ENCODE measurements at places on chromosomes 6 and 20. TPM values are rescaled to one million over a fixed set of nuclear protein-coding genes. Genes with fewer than 3 reads are reported as not detected.

Gene PABPC1L
- 75.0 TPM for total RNA-seq

Gene ARFRP1
- total RNA-seq: 41.0 TPM

Gene NFKBIL1
- 25.7 TPM for total RNA-seq

Gene ZC3H12D
- total RNA-seq: 0.14 TPM

Gene CPXM1
- total RNA-seq: 200 TPM

Gene TRIM31
- total RNA-seq: not detected

Gene SAPCD1
- 25.1 TPM for total RNA-seq

Gene NKX2-2
- total RNA-seq: not detected

Gene CCM2L
- total RNA-seq: 0.14 TPM

Gene CDK5RAP1
- 56.3 TPM for total RNA-seq

DNA sequence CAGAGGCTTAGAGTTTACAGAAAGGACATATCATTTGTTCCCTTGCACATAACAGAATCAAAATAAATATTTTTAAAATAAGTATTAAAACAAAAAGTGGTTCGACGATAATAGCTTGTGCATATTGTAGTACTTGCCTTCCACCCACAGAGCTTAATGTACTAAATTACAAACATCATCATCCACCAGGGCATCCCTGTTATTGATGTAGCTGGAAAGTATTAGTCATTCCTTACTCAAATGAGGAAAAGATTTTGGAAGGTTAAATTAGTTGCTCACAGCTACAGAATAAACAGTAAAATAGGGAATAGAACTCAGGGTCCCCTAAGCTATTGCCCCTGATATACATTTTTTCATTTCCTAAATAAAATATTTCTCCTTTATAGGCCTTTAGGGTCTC, 150.3 kb downstream of the PTPRK start:
- DNase-seq: no peak

GRCh38 chr6:108363889-108364313, 69.0 kb downstream of the AFG1L start:
- no peak for DNase-seq

DNA sequence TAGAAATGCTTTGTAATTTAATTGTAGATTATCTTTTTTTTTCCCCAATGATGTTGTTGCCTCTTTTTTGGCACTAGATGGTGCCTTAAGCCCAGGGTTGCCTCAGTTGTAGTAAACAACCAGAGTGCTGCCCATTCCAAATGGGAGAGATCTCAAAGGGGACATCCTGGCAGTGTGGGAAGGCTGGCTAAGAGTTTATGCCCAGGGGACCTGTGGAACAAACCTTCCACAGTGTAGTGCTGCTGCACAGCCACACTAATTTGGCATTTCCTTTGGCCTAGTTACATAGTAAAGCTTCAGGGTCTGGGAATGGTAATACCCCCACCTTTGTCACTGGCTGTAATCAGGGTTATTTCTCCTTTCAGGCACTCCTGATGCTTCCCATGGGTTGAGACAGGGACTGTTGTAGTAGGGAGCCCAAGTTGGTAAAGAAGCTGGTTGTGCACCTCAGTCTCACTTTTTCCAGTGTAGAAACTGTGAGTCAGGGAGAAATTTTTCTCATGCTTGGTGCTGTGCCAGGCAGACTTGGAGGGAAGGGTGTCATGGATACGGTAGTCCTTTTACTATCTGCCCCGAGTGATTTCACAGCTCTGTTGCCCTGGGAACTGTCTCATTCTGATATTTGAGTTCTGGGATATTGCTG, 177.8 kb upstream of the ECI2 start:
- no peak for DNase-seq

DNA sequence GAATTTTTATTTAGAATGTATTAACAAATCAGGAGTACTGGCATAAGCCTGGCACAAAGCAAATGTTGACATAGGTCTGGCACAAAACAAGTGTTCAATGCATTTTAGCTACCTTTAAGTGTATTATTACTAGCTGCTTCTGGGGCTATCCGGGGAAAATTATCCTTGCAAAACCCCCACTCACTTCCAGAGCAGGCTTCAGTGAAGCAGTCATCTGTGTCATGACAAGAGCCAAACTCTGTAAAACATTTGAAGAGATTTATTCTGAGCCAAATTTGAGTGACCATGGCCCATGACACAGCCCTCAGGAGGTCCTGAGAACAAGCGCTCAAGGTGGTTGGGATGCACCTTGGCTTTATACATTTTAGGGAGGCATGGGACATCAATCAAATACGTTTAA, 6.4 kb upstream of the TRIM38 start:
- no peak for DNase-seq

DNA sequence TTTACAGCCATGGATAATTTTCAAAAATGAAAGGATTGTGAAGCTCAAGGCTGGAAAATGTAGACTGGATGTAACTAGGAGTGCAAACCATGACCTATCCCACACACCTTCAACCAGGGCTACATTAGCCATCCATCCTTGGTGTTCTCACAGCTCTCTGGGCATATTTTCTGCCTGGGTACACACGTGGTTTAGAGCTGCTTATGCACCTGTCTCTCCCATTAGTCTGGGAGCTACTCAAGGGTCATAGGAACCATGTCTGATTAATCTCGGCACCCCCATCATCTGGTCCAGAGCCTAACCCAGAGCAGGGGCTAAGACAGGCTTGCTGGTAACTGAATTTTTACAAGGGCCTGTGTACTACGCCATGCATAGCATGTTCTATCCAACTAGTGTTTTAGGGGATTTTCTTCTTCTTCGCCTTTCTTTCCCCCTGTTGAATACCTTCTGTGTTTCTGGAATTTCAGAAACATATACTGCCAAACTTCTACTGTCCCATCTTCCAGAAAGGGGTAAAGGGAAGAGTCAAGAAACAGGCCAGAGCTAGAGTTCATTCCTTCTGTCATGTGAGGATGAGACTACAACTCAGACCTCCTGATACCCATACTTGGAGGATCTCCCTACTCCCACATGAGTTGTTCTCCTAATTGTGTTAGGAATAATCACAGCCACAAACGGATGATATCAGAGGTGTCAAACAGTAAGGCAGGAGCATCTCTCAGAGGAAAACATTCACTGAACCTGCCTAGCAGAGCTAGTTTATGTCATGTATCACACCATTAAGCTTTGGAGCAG, 25.4 kb upstream of the FAM83C start:
- DNase-seq: no peak

DNA sequence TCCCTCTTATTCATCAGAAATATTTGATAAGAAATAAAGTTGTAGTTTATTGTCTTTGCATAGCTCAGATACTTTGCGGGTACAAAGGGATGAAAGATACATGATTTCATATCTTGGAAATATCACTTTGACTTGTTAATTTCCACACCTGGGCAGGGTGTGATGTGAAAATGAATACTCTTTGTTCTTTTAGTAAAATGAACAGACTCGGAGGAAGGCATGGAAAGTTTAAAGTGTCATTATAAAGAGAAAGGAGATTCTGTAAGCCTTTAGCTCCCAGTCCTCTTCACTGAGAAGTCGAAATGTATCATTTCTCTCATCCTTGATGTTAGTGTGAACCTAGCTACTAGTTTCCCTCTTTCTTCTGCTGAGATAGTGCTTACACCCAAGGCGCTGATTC, 36.7 kb upstream of the AKIRIN2 start:
- DNase-seq: no peak

GRCh38 chr20:17732907-17733521, 33.2 kb downstream of the BANF2 start:
- no peak for DNase-seq

DNA sequence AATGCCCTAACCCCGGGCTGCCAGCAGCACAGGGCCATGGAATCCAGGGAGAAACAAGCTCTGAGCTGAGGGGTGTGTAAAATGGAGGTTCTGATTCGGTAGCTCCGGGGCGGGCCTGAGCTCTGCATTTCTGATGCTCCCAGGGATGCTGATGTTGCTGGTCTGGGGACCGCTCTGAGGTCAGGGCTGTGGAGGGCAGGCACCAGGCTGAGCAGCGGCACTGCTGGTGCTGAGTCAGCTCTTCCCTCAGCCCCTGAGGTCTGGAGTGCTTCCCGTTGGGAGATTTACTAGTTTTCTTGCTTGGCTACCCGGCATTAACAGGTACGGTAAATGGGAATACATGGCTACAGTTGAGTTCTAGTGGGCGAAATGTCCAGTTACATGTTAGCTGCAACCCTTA, 18.6 kb upstream of the CST3 start:
- no peak for DNase-seq

DNA sequence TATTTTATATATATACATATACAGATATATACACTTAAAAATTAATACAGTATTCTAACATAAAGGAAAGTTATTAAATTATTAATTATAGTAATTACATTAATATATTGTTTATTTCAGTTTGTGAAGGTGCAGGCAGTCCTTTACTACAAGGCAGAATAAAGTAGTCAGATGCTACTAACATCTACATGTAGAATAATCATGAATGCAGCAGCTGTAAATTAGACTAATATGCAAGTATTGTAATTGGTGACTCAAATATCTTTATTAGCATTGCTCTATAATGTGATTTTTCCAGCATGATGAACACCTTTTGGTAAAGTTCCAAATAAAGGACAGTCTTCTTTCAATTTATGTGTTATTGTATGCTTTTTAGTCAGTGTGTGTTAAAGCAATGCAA, 17.3 kb downstream of the MYO6 start:
- no peak for DNase-seq

- no peak for DNase-seq
Observed at GRCh38 chr20:46023999-46024398, 5.0 kb upstream of the SLC12A5 start.

- DNase-seq: no peak
Observed at GRCh38 chr20:19543101-19543500, 215.0 kb upstream of the RIN2 start.

- DNase-seq: peak; percentile 65
Observed at GRCh38 chr20:48750941-48751635, 76.7 kb downstream of the PREX1 start.

DNA sequence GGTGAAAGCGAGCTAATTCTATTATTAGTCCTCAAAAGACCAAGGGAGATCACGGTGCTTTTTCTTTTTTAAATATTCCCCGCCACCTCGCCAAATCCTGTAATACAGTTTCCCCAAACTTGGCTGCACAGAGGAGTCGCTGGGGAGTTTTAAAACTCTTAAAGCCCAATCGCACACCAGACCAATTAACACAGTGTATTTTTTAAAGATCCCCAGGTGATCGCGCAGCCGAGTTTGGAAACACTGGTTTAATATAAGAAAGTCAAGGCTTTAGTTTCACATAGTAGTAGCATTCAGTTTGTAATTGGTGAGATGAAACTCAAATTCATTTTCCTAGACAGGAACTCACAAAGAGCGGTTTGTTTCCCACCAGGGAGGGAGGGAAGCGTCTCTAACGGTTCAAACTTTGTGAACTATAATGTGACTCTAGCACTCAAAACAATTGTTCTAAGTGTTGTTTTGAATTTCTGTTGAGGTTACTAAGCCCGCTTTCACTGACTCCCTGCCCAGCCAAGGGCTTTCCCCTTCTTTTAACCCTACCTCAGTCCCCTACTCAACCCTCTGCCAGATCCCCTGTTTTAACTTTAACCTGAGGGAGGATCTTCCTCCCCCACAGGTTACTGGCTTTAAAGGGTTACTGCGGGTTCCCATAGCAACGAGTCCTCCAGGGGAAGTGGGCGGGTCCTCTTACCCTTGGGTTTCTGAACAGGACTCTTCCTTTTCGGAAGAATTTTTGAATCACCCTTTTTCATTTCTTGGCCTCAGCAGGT, 25.7 kb upstream of the BTBD3 start:
- peak; percentile 62 for DNase-seq

DNA sequence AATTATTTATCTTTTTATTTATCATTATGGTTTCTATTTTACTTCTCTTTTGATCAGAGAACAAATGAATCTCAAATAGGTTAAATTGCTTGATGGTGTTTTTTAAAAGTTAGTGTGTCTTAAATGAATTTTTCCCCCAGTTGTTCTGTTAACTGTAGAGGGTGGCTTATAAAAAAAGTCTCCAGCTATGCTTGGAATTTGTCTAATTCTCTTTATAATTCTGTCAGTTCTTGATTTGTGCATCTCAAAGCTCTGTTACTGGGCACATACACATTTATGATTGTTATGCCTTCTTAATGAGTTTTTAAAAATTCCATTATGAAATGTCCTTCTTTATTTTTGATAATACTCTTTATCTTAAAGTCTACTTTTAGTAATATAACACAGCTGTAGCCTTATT, 58.0 kb downstream of the LIN28B start:
- no peak for DNase-seq

DNA sequence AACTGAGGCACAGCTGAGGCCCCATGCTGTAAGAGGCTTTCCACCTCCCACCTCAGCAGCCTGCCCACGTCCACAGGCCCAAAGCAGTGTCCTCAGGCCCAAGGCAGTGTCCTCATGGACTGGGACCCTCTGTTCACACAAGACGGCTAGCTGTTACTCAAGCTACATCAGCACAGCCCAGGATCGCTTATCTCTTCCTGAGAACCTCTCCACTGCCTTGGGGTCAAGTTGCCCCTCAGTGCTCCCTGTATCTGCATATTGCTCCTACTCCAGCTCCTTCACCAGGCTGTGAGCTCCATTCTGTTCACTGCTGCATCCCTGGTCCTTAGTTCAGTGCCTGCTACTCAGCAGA, 208.8 kb upstream of the TAB2 start:
- no peak for DNase-seq

DNA sequence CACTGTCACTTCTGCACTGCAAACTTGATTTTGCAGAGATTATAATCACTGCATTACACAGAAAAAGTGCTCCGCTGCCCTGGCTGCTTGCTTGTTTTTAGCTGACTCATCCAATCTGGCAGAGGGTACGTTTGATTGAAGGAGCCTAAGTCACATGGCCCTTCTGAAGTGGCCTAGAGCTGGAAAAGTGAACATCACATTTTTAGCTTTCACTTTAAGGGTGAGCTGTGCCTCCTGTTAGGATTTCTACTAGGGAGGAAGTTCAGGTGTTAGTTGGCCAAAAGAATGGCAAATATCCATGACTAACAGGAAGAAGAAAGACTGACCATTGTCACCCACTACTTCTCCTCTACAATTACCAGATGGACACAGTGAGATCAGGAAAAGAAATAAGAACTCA, 889.1 kb upstream of the MAP3K7 start:
- no peak for DNase-seq

DNA sequence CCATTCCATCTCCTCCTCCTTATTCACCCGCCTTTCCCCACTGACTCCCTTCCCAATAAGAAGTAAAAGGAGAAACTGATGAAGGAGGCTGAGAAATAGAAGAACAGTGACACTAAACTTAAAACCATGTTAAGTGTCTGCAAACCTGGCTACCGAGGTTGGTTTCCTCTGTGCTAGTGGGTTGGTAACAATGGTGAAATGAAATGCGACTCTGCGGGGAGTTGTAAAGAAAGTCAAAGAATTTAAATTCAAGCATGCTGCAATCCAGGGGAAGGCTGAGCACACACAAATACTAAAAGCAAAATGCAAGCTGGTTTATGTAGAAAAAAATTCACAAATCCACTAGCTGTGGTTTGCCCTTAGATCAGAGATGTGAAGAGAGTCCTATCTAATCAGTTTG, 155.2 kb upstream of the PDE10A start:
- no peak for DNase-seq

- no peak for DNase-seq
Observed at GRCh38 chr6:139778106-139778505, 403.7 kb upstream of the CITED2 start.

- DNase-seq: no peak
Observed at GRCh38 chr20:5859608-5860007, 90.7 kb downstream of the TRMT6 start.

- no peak for DNase-seq
Observed at GRCh38 chr6:11727998-11728961, 50.3 kb downstream of the ADTRP start.

- DNase-seq: no peak
Observed at GRCh38 chr6:74735304-74735703, 470.5 kb downstream of the COL12A1 start.

Measured in neural crest cell (in vitro differentiated cells).